ENCODE measurements at places on chromosomes 16 and 17.

GRCh38 chr17:40884708-40885512, at the start of gene KRT20:
TSS of gene KRT20 (minus strand) at chr17:40885242. CDS start at chr17:40885185, 57 bp downstream.
- no peak for DNase-seq

DNA sequence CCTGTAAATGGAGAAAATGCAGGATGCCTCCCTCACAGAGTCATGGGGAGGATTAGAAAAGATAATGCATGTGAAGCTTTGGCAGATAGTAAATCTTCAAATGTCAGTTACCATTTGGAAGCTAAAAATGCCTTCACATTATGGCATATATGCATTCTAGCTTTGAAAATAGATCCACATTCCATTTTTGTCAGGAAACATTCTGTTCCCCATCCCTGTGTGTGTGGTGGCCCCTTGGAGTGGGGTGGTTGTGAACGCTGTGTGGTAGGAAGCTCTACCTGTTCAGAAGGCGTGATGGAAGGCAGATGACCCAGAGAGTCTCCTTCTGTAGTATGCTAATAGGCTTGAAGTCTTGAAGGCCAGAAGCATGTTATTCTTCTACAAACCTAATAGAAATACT, 242.0 kb downstream of the HAPSTR1 start:
- no peak for DNase-seq

GRCh38 chr16:1050516-1050915, 22.0 kb upstream of the SSTR5 start:
- DNase-seq = no peak

DNA sequence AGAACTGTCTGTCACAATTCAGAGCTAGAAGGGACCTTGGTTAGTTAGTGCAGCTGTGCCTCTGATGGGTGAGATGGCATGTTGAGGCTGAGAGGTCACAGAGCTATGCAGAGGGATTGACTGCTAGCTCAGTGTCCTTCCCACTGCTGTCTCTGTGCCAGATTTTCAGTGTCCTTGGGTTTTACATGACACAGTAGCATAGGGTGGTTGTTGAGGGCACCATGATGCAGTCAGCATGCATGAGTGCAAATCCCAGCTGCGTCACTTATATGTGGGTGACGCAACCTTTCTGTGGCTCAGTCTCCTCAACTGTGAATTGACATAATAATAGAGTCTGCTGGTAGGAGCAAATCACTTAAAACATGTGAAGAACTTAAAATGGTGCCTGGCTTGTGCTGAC, 2.7 kb downstream of the MT1A start:
- DNase-seq = no peak

DNA sequence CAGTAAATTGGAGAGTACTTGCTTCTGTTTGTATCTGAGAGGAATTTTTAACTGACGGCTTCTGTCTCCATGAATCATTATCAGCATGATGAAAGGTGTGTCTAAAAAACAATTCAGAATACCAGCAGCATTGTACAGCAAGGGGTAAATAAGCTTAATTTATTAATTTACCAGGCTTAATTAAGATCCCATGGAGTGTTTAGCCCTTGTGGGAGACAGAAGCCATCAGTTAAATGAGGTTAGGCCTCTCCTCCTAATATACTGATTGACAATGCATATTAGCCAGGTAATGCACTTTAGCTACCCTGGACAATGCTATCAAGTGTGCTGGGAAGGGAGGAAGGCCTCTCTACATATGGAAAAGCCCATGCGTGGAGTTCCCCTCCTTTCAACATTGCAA, 53.4 kb downstream of the IGF2BP1 start:
- no peak for DNase-seq

DNA sequence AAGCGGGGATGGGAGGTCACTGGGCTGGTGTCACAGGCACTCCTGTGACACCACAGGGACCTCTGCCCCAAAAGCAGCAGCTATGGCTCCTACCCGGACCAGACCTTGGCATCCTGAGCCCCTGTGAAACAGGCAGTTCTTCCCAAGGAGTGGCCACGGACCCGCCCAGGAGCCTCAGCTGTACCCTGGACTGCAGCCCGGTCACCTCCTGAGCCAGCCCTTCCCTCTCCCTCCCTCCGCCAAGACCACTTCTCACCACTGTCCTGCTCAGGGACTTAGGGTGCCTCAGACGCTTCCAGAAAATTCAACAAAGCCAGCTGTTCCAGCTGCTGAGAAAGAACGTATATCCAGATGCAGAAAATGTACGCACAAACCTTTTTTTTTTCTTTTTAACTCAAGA, 13.9 kb upstream of the NCBP3 start:
- no peak for DNase-seq
